Activated T-helper 1 cell treated with anti-CD3 and anti-CD28 coated beads, Interleukin-2, amount 50 U/mL, for 16 hours (primary cell): ENCODE measurements at places on chromosomes 6 and 20.

DNA sequence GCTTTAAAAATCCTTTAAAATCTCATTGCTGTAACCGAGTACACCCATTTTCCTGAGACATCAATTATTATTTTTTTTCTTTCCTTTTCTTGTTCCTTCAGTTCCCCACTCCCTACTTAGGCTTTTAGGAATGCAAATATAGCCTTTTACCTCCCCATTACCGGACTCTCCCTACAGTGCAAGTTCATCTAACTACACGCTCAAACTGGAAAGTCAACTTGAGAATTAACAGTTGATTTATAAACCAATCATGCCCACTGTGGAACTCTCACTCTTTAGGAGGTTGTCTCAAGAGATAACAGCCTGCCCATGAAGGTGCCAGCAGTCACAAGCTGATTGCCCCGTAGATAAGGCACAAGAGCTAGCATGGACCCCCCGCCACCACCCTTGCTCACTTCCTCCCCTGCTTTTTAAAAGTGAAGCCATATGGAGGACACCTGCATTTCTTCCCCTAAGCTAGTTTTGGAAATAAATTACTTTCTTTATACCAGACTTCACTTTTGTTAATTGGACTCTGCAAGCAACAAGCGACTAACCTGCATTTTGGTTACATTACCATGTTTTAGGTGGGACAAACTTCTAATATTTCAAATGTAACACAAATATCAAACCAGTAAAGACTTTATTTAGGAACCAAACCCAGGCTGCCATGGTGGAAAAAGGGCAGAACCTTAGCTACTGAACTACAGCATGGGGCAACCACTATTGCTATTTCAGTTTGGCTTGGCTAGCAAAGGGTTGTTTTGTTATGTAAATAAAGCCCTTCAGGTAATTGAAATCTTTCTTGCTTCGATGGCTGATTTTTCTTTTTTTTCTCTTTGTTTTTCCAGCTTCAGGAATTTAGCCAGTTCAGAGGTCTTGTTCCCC, 34.9 kb downstream of the UBD start:
- DNase-seq = no peak

- DNase-seq = no peak
Observed at GRCh38 chr6:54588176-54588575, 258.4 kb upstream of the FAM83B start.

DNA sequence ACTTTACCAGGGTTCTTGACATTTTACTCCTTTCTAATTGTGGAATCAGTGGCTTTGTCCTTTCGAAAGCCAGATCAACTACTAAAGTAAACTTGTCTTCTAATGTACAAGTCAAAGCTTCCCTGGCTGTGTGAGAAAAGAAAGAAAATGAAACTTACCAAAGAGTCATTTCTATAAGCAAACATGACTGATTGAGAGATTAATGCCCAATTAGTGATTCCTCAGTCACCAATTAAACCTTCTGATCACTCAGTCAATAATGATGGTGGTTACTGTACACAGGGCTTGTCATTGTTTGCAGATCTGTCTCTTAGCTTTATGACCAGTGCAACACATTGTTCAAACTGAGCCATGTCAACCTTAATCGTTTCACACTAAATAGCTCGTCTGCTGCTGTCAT, 1168.4 kb upstream of the CITED2 start:
- DNase-seq = no peak

- DNase-seq = no peak
Observed at GRCh38 chr20:8428988-8429387, 296.9 kb downstream of the PLCB1 start.
